ENCODE measurements at places on chromosomes 1 and 21. TPM values are rescaled to one million over a fixed set of nuclear protein-coding genes. Genes with fewer than 3 reads are reported as not detected.

SLC30A1 gene
- 8.9 TPM for total RNA-seq

GSTM5 gene
- 0.98 TPM for total RNA-seq

SPSB1 gene
- total RNA-seq: 21.9 TPM

GPN2 gene
- total RNA-seq: 20.0 TPM

ROR1 gene
- total RNA-seq: 2.0 TPM

PRDX6 gene
- total RNA-seq: 284 TPM

C1orf50 gene
- total RNA-seq: 7.8 TPM

Measured in motor neuron (in vitro differentiated cells).